GM12864 (cell line): ENCODE measurements at places on chromosomes 13 and 19.

GRCh38 chr19:45005787-45006186 lies 4.5 kb downstream of the RELB start:
- no peak for DNase-seq

DNA sequence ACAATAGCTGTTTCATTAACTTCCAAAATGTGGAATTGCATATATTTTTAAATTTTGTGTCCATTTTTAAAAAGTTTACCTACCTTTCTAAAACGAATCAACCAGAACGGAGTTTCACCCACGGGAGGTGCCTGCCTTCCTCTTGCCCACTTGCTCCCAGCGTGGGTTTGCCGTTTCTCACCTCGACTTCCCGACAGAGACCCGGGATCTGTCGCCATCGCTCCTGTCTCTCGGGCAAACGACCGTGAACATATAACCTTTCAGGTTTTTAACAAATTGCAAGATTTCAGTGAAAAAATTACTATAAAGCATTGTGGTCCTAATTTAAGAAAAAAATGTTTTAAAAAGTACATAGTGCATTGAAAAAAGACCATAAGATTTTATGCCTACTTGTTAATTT lies 4.2 kb downstream of the TMEM255B start:
- no peak for DNase-seq

GRCh38 chr19:54307389-54308020 lies 5.5 kb downstream of the LILRA5 start:
- no peak for DNase-seq

GRCh38 chr19:16714702-16715287 lies 4.9 kb upstream of the NWD1 start:
- peak; percentile 13 for DNase-seq

DNA sequence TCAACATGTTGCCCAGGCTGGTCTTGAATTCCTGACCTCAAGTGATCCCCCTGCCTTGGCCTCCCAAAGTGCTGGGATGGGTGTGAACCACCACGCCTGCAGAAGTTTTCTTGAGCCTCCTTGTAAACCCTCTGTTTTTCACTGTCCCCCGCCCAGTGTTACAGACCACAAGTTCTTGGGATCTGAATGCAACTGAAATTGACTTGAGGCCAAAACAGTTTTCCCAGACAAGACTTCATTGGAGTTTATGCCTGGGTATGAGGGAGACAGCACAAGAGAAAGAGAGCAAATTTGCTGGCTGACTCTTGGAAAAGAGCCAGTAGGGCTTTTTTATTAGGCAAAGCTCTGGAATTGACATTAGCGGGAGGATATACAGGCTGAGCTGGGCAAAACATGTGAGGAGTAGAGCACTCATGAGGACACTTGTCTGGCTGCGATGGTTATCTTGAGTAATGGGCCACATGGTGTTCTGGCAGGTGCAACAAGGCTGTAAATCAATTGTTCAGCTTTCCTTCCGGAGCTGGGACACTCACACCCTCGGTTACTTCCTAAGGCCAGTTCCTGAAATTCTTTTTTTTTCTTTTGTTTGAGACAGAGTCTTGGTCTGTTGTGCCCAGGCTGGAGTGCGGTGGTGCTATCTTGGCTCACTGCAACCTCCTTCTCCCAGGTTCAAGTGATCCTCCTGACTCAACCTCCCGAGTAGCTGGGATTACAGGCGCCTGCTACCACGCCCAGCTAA lies 12.7 kb upstream of the HNRNPL start:
- no peak for DNase-seq

- DNase-seq: no peak
These were observed 706 bp downstream of the P2RY11 start for GRCh38 chr19:10112037-10112761.

DNA sequence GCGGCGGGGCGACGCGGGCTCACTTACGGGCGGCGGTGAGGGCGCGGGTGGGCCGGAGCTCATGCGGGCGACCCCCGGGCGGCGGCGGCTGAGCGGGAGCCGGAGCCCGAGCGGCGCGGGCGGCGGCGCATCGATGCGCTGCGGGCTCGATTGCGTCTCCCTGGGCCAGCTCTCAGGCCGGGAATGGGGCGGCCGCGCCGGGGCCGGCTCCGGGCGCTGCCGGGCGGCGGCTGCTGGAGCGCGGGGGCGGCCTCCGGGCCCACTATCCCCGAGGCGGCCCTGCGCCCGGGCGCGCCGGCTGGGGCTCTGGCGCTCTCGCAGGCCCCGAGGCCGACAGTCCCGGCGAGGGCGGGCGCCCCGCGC lies 1.4 kb upstream of the TSHZ3 start:
- DNase-seq: no peak

DNA sequence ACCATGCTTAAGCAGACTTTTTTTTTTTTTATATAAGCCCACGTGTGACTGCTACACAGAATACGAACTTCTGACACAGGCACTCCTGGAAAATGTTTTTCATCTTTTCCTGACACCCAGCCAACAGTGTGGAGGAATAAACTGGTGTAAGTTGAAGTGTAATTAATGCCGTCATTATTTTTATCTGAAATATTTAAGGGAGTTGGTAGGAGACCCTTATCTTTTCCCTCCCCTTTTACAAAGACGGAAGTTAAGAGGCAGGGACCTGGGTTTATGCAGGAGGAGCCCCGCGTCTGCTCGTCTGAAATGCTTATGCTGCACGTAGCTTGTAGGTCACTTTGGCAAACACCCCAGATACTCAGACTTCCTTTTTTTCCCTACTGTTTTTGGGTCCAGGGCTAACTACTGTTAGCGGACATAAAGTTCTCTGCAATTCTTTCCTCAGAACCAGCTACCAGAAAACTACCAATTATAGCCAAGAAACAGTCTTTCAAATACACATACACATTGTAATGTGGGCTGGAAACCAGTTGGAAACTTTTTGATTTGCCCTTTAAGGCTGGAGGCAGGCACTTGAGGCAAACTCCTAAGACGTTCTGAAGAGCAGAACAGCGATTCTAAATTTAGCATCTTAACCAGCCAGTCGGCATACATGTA lies 50.8 kb downstream of the EFNB2 start:
- DNase-seq: no peak

DNA sequence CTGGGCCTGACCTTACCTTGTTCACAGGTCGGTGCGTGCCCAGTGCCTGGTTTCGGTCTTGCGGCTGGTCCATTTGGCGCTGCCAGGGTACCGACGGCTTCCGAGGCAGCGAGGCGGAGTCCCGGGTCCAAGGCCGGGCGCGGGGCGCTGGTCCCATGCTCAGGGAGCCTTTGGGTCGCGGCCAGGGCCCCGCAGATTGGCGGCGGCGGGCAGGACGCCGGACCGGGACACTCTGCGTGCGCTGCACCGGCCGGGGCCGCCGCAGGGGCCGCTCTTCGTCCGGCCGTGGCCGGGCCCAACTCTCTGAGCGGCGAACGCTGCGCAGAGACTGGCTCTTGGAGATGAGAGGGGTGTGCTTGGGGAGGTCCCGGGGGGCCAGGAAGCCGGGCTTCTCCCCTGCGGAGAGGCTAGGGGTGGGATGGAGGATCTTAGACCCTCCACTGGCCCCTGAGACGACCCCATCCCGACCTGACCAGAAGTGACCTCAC lies 3.4 kb upstream of the WIZ start:
- DNase-seq: no peak

DNA sequence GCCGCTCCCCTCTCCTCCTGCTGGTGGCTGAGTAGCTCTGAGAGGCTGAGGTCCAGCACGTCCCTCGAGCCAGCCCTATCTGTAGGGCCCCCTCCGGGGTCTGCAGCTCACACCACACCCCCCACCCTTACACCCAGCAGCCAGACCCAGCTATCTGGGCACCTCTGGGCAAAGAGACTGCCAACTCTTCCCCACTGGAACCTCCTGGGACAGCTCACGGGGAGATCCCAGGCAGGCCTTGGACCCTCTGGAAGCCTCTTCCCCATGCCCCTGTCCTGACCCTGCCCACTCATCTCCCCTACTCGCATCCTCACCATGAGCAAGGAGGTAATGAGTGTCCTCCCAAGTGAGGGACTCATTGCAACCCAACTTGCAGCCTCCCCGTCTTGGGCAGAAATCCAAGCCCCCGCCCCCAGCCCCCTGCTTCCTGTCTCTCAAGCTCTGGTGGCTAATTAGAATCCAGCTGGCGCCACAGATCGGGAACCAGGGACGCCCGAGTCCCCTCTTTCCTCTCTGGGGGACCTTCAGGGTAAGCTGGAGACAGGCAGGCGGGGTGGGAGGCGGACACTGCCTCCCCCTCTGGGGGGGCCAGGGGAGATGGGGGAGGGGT lies 22.1 kb downstream of the ADGRL1 start:
- DNase-seq: no peak

DNA sequence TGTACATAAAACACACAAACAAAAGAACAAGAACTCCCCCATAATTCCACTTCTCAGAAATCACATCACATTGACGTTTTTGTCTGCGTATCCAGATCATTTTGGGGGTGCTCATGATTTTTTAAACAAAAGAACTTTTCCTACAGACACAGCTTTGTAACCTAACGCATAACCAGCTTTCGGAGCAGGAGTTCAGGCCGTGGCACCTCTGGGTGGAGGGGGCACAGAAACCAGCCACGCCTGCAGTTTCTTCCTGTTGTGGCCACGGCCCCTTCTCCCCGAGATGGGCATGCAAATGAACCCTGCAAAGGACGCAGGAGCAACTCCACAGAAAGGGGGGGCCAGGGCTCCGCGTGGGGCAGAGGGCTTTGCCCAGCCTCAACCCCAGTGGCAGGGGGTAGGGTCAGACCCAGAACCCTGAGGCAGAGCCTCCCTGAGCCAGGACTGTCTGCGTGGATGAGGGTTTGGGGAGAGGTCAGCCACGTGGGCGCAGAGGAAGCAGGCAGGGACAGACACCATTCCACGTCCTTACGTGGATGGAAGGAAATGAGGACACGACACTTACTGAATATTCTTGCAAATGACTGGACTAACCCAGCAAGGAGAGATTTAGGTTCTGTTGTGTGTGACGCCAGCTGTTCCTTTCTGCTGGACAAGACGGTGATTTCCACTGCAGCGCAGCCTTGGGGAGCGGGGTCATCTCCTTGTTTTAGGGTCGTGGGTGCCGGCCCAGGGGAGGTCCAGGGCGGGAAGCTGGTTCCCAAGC lies 64.4 kb downstream of the RASA3 start:
- DNase-seq: peak; percentile 55
